Transverse colon (tissue), 4 donors: ENCODE measurements at places on chromosomes 2 and 18. TPM values are rescaled to one million over a fixed set of nuclear protein-coding genes. Genes with fewer than 3 reads are reported as not detected.
A peak's percentile ranks its signal among the peaks of the same experiment; 100 is the strongest.

DNA sequence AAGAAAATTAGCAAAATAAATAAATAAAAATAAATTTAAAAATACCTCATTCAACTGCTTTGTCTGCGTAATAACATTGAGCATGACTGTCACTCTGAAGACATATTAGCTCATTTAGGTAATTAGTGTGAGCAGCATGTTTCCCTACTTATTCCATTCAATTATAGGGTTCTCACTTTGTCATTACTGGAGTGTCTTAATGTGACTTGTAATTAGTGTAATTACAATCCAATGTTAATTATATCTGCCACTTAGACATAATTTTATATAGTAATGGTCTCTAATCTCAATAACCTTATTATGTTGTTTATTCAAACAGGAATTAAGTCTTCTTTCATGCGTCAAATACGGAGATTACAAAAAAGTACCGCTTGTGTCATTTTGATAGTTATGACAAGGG is 893.9 kb upstream of the ACVR2A start:
- no peaks in the 10 kb centered on the region for H3K4me1 ChIP-seq
- no peak for DNase-seq
- H3K27ac ChIP-seq, result no peak overlapping the region
- H3K27me3 ChIP-seq, result no peaks in the 10 kb centered on the region
- no peaks in the 10 kb centered on the region for H3K36me3 ChIP-seq

- no peak for DNase-seq
- H3K4me1 ChIP-seq, result no peaks in the 10 kb centered on the region
- H3K27ac ChIP-seq, result no peak overlapping the region
- no peaks in the 10 kb centered on the region for H3K36me3 ChIP-seq
- H3K4me3 ChIP-seq, result no peak overlapping the region
- H3K27me3 ChIP-seq, result no peaks in the 10 kb centered on the region
Observed at GRCh38 chr2:129229196-129229595, 750.3 kb upstream of the RAB6C start.

DNA sequence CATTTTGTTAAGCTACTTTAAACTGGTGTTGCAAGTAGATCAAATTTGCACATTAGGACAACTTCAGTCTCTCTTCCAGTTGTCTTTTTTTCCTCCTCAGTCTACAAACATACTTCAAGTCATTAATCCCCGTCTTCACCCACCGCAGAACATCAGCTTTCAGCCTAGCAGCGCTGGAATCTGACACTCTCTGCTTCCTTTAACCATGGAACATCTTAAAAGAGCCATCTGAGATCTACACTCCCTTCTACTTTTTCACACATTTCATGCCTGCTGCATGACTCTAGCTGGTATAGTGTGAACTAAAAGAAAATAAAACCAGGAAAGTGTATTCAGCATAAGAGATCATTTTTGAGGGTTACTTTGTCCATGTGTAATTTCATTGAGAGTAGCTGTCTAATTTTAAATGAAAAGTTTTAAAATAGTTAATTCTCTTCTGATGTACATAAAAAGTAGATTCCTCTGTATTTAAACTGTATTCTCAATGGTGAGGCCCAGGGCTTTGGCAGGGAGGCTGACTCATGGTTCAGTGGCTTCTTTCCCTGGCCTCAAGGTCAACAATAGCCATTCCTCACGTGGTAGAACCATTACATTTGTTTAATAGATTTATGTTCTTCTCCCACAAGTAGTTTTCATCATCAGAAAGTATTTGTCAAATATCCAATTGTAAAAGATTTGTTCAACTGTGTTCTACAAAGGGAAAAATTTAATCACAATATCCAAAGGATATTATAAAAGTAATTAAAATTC is 16.5 kb downstream of the SGPP2 start:
- no peaks in the 10 kb centered on the region for H3K27me3 ChIP-seq
- no peak overlapping the region for H3K27ac ChIP-seq
- no peaks in the 10 kb centered on the region for H3K4me1 ChIP-seq
- H3K4me3 ChIP-seq, result no peak overlapping the region

DNA sequence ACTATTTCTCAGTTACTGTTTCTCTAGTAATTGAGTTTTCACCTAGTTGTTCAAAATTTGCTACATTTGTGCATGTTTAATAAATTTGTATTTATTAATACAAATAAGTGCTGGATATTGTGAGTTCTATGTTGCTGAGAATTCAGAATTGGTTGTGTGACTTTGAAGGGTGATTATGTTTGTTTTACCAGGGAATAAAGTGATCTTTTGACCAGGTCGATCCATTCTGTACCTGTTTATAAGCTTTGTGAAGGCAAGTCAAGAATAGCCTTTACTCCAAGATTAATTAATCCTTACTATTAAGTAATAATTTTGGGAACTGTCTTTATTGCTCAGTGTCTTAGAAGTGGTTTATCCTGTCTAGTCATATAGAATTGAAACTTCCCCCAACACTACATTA is 230.0 kb upstream of the GYPC start:
- no peak overlapping the region for H3K4me3 ChIP-seq
- no peaks in the 10 kb centered on the region for H3K4me1 ChIP-seq
- no peaks in the 10 kb centered on the region for H3K27me3 ChIP-seq
- DNase-seq, result no peak

DNA sequence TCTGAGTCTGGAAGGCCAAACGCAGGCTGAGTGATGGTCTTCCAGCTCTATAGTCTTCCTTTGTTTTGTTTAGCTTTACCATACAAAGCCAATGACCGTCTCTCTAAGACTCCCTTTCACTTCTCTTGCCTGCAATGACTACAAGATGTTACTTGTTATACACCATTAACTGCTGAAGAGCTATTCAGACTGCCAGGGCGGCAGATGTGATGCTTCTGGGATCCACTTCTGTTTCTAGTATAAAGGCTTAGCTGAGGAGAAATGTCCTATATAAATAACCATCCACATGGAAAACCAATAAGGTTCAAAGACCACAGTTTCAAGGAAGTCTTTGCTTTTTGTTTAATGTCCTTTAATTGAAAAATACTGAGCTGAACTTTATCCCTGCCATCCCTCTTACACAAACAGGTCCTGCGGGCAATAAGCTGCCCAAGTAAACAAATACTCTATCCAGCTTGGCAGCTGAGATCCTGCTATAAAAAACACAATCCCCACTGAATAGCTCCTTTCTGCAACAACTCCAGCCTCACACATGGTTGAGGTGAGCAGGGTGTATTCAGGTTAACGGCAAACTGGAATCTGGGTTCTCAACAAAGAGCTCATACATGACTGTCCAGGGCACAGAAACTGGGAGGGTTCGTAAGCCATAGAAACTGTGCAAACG is 124.6 kb downstream of the VIT start:
- H3K4me1 ChIP-seq, result peaks cover 24% of the 10 kb centered on the region
- peak overlapping the region; percentile 85 for H3K27ac ChIP-seq
- peak; percentile 56 for DNase-seq
- H3K36me3 ChIP-seq, result no peaks in the 10 kb centered on the region
- no peak overlapping the region for H3K4me3 ChIP-seq

The ALLC gene
- not detected for total RNA-seq

The NTSR2 gene
- total RNA-seq, result not detected

The ELOA2 gene
- not detected for total RNA-seq

The ZNF513 gene
- total RNA-seq, result 41.0 TPM

The CHST9 gene
- total RNA-seq, result 0.80 TPM

The HMSD gene
- not detected for total RNA-seq
